Gastrocnemius medialis (tissue), 4 donors: ENCODE measurements at places on chromosomes 1 and 21. TPM values are rescaled to one million over a fixed set of nuclear protein-coding genes. Genes with fewer than 3 reads are reported as not detected.
A peak's percentile ranks its signal among the peaks of the same experiment; 100 is the strongest.

DNA sequence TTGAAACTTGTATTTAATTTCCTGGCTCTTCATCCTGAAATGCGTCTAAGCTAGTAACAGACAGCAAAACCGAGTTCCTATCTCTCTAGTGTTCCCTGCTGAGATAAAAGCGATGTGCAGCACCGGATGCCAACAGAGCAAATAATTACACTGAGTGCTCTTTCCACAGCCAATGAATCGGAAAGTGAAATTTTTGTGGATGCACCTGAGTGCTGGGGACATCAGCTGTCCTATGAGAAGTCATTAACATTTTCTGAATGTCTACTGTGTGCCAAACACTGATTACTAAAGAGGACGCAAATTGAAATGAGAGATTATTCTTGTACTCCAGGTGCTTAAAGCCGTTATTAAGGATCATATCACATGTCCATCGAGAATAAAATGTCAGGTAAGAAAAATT lies 278.0 kb downstream of the RGS7 start:
- H3K4me1 ChIP-seq = no peaks in the 10 kb centered on the region
- H3K27me3 ChIP-seq = no peaks in the 10 kb centered on the region
- H3K36me3 ChIP-seq = no peaks in the 10 kb centered on the region

Gene CYP4A11
- 0.91 TPM for total RNA-seq

GRCh38 chr21:39690454-39690853 lies 54.5 kb upstream of the IGSF5 start:
- no peaks in the 10 kb centered on the region for H3K36me3 ChIP-seq
- H3K27me3 ChIP-seq = no peaks in the 10 kb centered on the region
- no peak overlapping the region for H3K4me3 ChIP-seq
- no peak overlapping the region for H3K27ac ChIP-seq

- H3K27ac ChIP-seq = no peak overlapping the region
- peaks cover 25% of the 10 kb centered on the region for H3K36me3 ChIP-seq
- no peaks in the 10 kb centered on the region for H3K4me1 ChIP-seq
- H3K27me3 ChIP-seq = no peaks in the 10 kb centered on the region
These were observed 28.3 kb downstream of the TTC3 start for GRCh38 chr21:37101384-37101783.

Gene HSD3B1
- not detected for total RNA-seq

DNA sequence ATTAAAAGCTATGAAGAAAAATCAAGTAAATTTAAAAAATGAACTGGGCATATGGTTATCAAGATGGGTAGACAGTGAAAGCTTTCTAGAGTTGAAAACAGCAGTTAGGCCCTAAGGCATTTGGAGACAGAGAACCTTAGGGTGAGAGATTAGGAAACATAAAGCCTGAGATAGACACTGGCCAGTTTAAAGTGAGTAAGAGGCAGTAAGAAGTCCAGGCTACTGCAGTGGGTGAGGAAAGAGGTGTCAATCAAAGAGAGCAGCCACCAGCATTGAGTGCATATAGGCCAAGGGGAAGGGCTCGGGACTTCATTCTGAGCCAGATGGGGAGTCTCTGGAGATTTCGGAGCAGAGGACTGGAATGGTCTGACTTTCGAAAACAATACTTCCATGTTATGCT lies 1360.5 kb upstream of the ADGRL4 start:
- H3K36me3 ChIP-seq = no peaks in the 10 kb centered on the region
- DNase-seq = no peak
- H3K4me1 ChIP-seq = no peaks in the 10 kb centered on the region
- no peaks in the 10 kb centered on the region for H3K27me3 ChIP-seq

Gene S100A7
- total RNA-seq = not detected

Gene RIPK4
- total RNA-seq = 0.07 TPM

DNA sequence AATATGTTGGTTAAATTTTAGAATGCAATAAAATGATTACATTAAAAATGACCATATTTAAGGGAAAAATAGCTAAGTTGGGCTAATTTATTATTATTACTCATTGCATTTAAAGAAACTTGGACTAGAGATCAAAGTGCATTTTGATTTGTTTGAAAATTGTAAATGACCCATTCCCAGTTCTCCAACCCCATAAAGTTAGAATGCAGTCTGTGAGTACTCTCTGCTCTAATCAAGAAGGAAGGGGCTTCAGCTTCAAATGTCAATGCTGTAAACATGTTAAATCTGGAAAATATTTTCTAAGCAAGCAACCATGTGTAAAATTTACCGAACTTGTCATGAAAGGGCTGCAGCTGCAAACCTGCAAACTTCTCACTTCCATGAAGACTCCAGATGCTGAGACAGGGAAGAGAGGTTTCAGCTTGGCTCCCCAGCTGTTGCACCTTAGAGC lies 232.7 kb downstream of the TTLL7 start:
- no peaks in the 10 kb centered on the region for H3K4me1 ChIP-seq
- H3K27me3 ChIP-seq = no peaks in the 10 kb centered on the region
- H3K36me3 ChIP-seq = no peaks in the 10 kb centered on the region
- no peak overlapping the region for H3K27ac ChIP-seq
- no peak overlapping the region for H3K4me3 ChIP-seq

Gene CD53
- total RNA-seq = 7.5 TPM

GRCh38 chr1:16324456-16324890 lies 27.8 kb downstream of the FBXO42 start:
- DNase-seq = peak; percentile 37
- no peak overlapping the region for H3K4me3 ChIP-seq
- peak overlapping the region; percentile 50 for H3K27ac ChIP-seq
- H3K36me3 ChIP-seq = no peaks in the 10 kb centered on the region
- H3K4me1 ChIP-seq = peaks cover 43% of the 10 kb centered on the region

DNA sequence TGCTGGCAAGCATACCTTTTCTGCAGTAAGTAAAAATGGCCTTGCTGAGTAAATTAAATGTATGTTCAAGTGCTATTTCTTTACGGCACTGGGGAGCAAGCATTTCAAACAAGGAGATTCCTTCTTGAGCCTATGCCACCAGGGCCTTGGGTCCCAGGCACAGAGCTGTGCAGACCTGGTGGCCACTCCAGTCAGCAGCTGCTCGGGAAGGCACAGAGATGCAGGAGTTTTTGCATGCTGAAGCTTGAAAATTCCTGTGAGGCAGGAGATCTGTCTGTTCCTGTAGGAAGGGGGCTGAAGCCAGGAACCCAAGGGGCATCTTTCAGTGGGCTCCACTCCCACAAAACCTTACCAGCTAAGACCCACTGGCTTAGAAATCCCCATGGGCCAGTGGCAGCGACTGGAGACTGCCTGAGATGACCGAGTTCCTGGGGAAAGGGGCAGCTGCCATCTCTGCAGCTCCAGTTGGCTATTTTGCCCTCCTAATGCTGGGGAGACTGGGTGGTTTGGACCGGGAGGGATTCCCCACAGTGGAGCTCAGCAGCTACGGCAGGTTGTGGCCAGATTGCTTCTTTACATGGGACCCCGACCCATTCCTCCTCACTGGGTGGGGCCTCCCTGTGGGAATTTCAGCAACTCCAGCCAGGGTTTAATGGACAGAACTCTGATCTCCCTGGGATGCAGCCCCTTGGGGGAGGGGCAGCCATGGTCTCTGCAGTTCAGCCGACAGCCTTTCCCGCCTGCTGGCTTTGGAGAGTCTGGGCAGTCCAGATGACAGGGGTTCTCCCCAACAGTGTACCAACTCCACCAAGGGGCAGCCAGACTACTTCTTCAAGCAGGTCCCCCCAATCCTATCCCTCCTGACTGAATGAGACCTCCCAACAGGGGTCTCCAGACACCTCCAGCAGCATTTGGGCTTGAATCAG lies 8.4 kb upstream of the PGBD2 start:
- H3K36me3 ChIP-seq = no peaks in the 10 kb centered on the region
- no peak overlapping the region for H3K4me3 ChIP-seq
- no peak for DNase-seq

DNA sequence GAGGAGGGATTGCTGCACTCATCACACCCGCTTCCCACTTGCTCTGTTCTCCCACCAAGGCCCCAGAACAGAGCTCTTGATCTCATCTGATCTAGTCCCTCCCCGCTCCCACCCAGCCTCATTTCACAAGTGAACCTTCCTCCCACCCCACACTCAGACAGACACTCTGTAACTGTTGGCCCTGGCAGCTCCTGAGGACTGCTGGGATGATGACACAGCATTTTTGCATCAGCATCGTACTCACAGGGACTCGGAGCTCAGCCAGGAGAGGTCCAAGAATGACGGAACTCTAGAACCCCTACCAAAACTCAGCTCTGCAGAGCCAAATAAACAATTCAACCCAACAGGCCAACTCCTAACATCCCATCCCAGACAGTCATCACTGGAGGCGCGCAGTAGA lies 11.2 kb upstream of the ZNF124 start:
- no peak for DNase-seq
- H3K27ac ChIP-seq = no peak overlapping the region
- H3K27me3 ChIP-seq = no peaks in the 10 kb centered on the region
- no peaks in the 10 kb centered on the region for H3K36me3 ChIP-seq

DNA sequence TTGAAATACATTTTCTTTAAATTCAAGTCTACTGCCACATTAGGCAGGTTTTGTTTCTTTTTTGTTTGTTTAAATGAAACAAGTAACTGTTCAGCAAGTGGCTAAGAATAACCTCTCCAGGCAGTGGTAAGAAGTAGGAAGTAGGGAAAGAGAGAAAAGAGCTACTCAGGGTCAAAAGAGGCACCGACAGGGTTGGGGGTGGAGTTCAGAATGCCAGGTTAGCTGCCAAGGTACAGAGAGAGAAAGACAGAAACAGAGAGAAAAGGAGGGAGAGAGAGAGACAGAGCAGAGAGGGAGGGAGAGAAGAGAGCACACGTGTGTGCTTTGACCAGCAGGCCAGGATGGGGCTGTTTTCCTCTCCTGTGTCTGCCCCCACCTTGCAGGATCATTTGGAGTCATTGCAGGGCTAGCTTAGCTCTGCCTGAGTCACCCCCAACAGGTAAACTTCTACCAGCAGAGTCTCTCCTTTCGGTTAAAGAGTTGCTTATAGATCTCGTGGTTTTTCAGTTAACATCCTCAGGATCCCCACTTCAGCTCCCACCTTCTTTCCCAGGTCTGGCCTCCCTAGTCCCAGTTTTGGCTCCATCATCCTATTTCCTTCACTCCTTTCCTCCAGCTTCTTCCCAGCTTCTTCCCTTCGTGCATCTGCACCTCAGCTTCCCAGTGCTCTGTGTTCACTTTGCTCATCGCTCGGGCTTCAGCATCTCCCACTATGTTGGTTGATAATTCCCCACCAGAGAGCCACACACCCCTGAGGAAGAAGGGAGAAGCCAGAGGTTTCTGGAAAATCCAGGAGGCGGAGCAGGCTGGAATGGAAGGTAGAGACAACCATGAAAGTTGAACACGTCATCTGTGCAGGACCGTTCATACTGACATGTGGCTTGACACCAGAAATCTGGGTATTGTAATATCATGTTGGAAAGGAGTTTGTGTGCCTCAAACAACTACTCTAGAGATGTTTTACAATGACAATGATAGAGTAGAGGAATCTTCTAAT lies 21.8 kb upstream of the RAB4A start:
- no peak overlapping the region for H3K4me3 ChIP-seq
- no peaks in the 10 kb centered on the region for H3K4me1 ChIP-seq
- no peaks in the 10 kb centered on the region for H3K36me3 ChIP-seq
- H3K27me3 ChIP-seq = no peaks in the 10 kb centered on the region
- DNase-seq = no peak

DNA sequence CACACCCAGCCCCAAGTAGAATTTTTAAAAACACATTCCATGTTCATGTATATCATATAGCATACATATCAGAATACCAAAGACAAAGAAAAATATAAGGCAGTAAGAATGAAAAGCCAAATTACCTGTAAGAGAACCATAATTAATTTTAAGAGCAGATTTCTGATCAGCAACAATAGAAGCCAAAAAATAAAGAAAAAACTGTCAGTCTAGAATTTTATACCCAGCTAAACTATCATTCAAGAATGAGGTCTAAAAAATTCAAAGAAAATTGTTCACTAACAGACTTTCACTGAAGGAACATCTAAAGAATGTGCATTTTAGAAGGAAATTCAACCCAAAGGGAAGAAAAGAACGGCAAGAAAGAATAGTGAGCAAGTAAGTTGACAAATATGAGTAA lies 10.6 kb upstream of the FUCA1 start:
- no peak for DNase-seq
- peaks cover 7% of the 10 kb centered on the region for H3K27me3 ChIP-seq
- H3K36me3 ChIP-seq = no peaks in the 10 kb centered on the region
- no peaks in the 10 kb centered on the region for H3K4me1 ChIP-seq
- no peak overlapping the region for H3K4me3 ChIP-seq

GRCh38 chr1:227712648-227713047 lies 22.5 kb downstream of the JMJD4 start:
- no peak for DNase-seq
- no peaks in the 10 kb centered on the region for H3K4me1 ChIP-seq
- H3K27ac ChIP-seq = no peak overlapping the region
- H3K4me3 ChIP-seq = no peak overlapping the region
- no peaks in the 10 kb centered on the region for H3K27me3 ChIP-seq

DNA sequence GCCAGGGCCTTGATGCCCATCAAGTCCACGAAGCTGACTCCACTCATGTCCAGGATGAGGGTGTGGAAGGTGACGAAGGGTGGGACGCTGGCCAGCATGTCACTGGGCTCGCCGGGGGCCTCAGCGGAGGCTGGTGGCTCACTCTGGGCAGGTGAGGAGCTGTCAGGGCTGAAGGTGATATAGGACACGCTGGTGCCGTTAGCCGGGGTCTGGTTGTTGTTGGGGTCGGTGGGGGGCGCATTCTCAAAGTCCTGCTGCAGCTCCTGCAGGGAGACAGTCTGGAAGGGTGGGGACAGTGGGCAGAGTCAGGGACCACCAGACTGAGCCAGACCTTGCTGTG lies 21.7 kb downstream of the SLC26A9 start:
- H3K4me3 ChIP-seq = no peak overlapping the region
- no peaks in the 10 kb centered on the region for H3K27me3 ChIP-seq
- no peak for DNase-seq
- no peak overlapping the region for H3K27ac ChIP-seq
- H3K4me1 ChIP-seq = peaks cover 31% of the 10 kb centered on the region
- H3K36me3 ChIP-seq = no peaks in the 10 kb centered on the region

DNA sequence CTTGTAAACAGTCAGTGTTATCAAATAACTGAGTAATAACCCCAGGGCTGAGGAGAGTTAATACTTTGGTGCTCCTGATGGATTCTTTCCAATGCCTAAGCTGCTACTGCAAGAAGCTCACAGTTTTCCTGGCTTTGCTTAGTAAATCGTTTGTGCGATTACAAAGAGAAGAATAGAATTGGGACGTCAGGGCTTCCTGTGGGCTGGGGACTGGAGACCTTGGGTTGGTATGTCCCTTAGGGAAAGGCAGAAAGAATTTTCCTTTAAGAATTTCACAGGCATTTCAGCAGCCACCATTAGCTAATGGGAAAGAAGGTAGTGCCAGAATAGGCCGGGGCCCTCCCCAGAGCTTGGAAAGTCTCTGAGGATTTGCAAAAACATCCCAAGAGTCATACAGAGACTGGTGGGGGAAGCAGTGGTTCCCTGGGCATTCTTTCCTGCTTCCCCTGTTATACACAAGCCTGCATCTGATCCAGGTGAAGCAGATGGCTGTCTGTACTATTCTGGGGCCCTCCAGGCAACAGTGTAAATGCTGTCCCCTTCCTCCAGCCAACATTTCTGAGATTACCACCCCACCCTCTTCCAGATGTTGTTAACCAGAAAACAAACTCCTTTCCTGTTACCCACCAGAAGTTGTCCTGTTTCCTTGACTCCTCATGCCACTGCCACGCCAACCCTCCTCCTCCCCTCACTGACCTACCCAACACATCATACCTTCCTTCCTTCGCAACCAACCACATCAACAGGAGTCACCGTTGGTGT lies 40.2 kb downstream of the PLXNA2 start:
- H3K27ac ChIP-seq = peak overlapping the region; percentile 66
- peaks cover 19% of the 10 kb centered on the region for H3K36me3 ChIP-seq
- no peak for DNase-seq

GRCh38 chr1:201535046-201535918 lies 3.6 kb upstream of the NAV1 start:
- DNase-seq = no peak
- peak overlapping the region; percentile 72 for H3K27ac ChIP-seq
- H3K27me3 ChIP-seq = peaks cover 41% of the 10 kb centered on the region
- H3K4me3 ChIP-seq = no peak overlapping the region

Gene C1QA
- 35.0 TPM for total RNA-seq
